GM12865 (cell line): ENCODE measurements at places on chromosomes 11 and 22.

DNA sequence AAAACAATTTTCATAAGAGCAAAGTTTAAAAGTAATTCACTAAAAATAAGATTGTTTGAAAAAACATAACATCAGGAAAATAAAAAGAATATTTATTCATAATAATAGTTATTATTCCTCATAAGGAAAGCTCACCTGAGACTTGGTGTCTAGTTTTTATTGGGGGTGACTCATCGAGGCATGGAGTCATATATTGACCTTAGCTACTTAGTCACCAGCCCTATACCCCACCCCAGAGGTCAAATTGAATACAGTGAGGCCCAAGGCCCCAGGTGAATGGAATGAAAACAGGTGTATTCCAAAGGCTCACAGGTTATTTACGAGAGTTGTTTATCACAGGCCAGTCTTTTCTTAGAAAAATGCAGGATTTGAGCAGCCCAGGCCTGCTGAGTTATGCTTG, 36.9 kb downstream of the CNTF start:
- DNase-seq: no peak

DNA sequence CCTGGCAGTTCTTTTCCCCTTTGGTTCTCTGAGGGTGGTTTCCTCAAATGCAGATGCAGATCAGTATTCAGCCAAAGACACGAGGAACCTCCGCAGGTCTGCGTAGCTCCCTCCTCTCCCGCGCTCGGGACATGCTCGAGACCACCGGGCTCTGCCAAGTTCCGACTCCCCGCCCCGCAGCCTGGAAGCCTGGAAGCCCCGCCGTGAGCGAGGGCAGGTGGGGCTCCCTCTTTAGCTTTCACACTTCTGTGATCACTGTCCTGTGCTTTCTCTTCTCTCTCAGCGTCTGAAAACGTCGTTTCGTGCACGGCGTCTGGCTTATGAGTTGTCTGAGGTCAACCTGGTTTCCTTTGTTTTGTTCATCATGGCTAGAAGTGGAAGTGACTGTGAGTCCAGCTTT, 26.6 kb downstream of the ZBED4 start:
- peak; percentile 78 for DNase-seq

GRCh38 chr11:44840085-44840478, 110.6 kb downstream of the TP53I11 start:
- no peak for DNase-seq

GRCh38 chr11:45848654-45849081, 1.4 kb downstream of the CRY2 start:
- DNase-seq: no peak

DNA sequence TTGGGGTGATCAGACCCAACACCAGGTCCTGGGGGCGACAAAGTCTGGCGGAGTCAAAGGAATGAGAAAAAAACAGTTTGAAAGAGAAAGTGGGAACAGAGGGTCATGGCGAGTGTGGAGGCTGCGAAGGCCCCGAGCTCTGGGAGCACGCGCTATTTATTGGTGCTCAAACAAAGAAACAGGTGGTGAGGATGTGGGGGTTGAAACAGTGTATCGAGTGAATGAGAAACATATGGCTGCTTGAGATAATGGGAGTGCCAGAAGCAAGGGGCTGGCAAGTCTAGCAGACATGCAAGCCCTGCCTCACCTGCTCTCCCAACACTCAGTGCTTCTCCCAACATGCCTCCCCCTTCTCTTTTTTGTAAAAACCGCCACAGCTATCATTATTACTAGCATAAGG, 7.8 kb upstream of the DUSP18 start:
- no peak for DNase-seq

- DNase-seq: no peak
Observed at GRCh38 chr11:31328697-31329096, 40.8 kb downstream of the DCDC1 start.

- DNase-seq: no peak
Observed at GRCh38 chr11:86782742-86783141, 17.6 kb upstream of the PRSS23 start.
